Retinal pigment epithelial cell (primary cell): ENCODE measurements at places on chromosomes 2 and 18.

GRCh38 chr2:68959001-68959400 lies 6.3 kb upstream of the GKN2 start:
- DNase-seq: no peak

GRCh38 chr18:59659508-59660170 lies 37.6 kb downstream of the CCBE1 start:
- no peak for DNase-seq

DNA sequence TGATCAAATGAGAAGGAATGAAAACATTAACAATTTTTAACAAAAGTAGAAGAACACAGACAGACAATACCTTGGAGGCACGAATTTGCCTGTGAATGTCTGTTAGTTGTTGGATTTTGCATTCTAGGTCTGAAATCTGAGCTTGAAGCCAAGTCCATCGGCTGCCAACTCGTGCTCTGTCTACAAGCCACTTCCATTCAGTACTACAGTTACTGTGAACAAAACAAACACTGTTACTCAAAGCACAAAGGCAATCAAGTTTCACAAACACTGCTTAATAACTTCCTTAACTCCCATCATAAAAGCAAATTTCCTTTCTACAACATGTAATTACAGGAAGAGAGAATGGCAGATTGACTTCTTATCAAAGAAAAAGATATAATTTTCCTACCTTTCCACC lies 42.2 kb downstream of the KANSL1L start:
- DNase-seq: no peak

DNA sequence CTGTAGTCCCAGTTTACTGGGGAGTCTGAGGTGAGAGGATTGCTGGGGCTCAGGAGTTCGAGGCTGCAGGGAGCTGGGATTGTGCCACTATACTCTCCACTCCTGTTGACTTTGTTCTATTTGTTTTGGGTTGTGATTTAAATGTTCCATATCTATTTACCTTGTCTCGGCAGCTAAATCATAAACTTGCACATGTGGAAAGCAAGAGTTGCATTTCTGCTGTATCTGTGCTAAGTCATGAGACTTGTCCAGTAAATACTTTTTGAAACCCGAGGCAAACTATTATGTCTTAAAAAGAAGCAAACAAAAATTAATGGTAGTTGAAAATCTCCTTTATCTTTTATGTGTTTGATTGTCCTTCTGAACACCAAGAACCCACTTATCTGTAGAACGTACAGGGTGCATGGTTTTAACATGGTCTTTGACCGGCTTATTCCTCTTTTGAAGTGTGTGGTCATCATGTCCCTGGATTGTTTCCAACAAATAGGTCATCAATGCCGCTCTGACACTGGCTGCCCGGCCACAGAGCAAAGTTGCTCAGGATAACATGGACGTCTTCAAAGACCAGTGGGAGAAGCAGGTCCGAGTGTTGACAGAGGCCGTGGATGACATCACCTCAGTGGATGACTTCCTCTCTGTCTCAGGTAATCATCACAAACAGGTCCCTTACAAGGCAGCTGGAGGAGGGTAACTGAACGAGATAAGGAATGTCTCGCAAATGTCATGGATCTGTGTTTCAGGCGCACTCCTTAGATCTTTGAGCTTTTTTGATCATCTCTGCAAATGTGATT lies 241.1 kb upstream of the LRRTM1 start:
- DNase-seq: no peak

DNA sequence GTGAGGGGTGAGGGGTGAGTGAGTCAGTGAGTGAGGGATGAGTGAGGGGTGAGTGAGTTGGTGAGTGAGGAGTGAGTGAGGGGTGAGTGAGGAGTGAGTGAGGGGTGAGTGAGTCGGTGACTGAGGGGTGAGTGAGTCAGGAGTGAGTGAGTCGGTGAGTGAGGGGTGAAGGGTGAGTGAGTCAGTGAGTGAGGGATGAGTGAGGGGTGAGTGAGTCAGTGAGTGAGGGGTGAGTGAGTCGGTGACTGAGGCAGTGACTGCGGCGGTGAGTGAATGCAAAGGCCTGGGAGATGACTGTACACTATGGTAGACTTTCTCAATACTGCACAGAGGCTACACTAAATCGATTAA lies 16.6 kb downstream of the THAP4 start:
- DNase-seq: no peak
